ENCODE measurements at places on chromosomes 4 and X.

DNA sequence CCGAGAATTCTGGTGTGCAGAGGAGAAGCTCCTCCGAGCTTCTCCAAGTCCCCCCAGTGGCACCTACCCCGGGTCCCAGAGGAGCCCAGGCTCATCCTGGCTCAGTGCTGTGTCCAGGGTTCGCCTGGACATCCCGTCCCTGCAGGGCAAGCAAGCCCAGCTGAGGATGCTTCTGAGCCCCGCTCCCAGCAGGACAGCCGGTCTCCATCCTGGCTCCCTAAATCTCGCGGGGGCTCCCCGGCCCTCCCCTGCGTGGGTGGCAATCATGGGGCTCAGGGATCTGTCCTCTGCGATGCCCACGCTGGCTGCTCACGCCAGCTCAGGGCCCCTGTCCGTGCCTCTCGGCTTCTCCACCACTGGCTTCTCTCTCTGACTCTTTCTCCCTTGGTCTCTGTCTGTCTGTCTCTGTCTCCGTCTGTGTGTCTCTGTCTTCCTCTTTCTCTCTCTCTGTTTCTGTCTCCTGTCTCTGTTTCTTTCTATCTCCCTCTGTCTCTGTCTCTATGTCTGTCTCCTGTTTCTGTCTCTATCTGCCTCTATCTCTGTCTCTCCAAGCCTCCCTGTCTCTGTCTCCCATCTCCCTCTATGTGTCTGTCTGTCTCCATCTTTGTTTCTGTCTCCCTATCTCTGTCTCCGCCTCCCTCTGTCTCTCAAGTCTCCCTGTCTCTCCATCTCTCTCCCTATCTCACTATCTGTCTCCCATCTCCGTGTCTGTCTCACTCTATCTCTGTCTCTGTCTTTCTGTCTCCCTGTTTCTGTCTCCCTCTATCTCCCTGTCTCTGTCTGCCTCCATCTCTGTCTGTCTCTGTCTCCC, 27.8 kb upstream of the SLC25A6 start:
- no peak for DNase-seq

GRCh38 chr4:86586160-86586572, 7.9 kb upstream of the PTPN13 start:
- no peak for DNase-seq

- DNase-seq: no peak
Observed at GRCh38 chr4:154732669-154733068, 11.1 kb upstream of the LRAT start.

DNA sequence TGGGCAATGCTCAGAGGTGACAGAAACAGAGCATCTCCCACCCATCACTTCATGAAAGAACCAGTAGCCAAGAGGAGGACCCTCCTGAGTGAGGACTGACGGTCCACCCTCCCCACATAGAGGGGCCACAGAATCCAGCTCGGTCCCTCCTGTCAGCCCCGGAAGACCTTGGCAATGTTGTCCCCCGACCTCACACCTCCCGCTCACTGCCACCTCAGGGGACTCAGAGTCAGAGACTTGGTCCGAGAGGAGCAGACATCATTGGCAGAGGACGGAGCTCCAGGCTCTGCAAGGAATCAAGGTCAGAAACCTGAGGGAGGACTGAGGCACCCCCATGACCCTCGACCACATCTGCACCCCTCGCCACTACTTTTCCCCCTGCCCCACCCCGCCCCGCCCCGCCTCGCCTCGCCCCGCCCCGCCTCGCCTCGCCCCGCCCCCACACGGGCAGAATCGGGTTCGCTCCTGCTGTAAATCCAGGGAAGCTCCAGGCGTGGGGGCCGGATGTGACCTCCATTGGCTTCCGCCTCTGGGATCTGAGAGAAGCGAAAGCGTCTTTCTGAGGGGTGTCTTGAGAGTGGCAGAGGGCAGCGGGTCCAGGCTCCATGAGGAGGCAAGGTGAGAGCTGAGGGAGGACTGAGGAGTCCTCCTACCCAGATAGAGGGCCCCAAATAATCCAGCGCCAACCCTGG, at the start of gene MAGEA11:
Gene MAGEA11 (plus strand): TSS at position 516 of the 692 bp plus-strand sequence. CDS start 1,100 bp downstream, outside the sequence.
- DNase-seq: no peak

GRCh38 chr4:151921811-151922210, 161.0 kb upstream of the GATB start:
- DNase-seq: no peak

- DNase-seq: no peak
Observed at GRCh38 chr4:97500423-97500822, 642.9 kb downstream of the STPG2 start.

GRCh38 chr4:130573742-130574141, 1477.8 kb downstream of the C4orf33 start:
- DNase-seq: no peak

DNA sequence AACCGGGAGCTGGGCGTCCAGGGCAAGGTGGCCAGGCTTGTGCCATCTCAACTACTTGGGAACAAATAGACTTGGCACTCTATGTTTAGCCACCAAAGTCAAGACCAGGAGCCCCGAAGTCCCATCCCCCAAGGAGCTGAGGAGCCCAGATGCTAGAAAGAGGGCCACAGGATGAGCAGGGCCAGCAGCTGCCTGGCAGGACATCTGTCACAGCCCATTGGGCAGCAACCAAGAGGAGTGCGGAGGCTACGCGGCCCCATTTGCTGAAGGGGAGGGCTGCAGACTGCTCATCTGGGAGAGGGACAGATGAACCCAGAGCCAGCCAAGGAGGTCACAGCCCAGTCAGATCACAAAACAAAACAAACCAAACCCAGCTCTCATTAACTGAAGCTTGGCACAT, 22.9 kb upstream of the SOWAHD start:
- no peak for DNase-seq

- DNase-seq: no peak
Observed at GRCh38 chr4:10094841-10095240, 21.8 kb downstream of the WDR1 start.

DNA sequence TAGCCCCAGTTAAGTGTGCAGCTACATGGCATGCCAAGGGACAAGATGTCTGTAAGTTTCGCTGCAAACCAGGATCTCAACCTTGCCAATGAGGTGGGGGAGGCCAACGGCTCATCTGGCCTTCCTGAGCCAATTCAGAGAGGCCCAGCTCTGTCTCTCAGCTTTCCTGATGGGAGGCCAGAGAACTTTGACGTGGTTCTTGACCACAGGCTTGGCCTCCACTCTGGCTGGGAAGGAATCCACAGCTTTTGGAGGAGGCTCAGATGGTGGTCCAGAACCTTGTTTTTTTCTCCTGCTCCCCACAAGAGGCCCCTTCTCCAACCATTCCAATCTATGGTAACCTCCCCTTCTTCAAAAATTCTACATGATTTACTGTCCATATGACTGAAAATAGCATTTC, 9.8 kb downstream of the CAPN6 start:
- DNase-seq: no peak

- no peak for DNase-seq
Observed at GRCh38 chrX:34909151-34909550, 33.4 kb upstream of the FAM47B start.

GRCh38 chr4:15953625-15954024, 9.3 kb downstream of the FGFBP2 start:
- DNase-seq: no peak

DNA sequence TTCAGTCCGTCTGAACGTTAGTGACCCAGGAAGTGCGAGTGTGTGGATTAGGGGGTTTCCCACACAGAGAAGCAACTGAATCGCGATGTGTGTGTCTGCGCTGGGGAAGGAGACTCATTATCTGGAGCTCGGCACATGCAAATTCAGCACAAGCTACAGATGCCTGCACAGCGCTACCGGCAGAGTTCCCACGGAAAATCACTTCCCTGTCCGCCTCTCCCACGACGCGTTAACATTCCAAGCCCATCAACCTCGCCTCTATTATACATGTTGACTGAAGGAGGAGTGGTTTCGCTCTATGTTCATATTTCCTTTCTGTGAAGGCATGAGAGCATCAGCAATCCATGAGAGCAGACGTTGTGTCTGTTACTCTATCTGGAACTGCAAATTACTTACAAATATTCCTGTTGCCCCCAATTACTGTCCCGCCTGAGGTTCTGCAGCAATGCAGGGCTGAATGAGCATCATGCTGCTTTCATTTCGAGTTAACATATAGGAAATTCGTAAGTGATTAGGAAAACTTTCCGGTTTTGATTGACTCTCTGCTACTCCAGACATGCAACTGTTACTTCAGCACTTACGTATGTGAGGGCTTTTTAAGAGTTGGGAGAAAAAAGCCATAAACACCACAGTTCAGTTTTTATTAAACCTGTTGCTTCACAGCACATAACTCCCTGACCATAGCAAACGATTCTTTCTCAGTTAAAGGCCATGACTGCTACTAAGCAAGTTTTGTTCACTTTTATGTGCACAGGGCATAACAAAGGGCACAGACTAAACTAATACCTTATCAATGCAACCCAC, 15.0 kb upstream of the MTNR1A start:
- no peak for DNase-seq

DNA sequence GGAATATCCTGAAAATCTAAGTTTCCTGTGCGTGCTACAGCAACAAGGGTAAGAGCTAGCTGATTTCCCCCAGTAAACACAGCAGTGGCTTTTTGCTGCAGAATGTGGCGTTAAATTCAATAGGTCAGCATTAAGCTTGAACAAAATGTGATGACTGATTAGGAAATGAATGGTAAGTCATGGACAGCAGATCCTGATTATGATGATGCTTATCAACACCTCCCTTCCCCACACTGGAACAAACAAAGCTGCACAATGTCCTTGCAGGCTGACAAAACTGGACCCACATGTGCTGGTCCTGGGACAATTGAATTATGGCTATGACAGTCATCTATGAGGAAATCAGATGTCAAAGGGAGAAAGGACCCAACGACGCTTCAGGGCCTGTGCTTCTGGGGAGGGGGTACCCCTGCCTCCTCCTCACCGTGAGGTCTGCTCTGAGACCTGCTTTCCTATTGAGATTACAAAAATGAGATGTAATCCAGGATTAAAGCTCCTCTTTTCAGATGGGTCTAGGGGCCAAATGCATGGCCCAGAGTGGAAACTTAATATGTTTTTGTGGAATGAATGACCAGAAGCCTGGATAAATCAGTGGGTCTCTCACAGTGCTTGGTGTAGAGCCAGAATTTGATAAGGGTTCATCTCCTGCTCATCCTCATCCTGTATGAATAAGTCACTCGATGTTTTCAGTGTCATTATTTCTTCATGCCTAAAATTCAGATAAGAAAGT, 32.0 kb upstream of the BOD1L1 start:
- no peak for DNase-seq

DNA sequence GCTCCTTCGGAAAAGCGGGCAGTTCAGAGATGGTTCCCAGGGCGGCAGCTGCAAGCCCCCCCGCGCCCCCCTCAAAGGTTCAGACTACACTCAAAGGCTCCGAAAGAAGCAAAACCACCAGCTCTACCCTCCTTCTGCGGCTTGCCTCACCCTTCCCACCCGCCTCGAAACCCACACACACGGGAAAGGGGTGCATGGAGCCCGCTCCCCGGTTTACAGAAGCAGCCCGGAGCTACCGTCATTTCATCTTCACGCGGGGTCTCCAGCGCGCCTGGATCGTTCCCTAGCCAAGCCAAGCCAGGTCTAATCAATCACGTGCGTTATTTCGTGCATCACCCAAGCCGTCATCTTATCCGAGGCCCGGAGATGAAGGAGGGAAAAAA, 1.2 kb downstream of the NLGN4X start:
- no peak for DNase-seq

DNA sequence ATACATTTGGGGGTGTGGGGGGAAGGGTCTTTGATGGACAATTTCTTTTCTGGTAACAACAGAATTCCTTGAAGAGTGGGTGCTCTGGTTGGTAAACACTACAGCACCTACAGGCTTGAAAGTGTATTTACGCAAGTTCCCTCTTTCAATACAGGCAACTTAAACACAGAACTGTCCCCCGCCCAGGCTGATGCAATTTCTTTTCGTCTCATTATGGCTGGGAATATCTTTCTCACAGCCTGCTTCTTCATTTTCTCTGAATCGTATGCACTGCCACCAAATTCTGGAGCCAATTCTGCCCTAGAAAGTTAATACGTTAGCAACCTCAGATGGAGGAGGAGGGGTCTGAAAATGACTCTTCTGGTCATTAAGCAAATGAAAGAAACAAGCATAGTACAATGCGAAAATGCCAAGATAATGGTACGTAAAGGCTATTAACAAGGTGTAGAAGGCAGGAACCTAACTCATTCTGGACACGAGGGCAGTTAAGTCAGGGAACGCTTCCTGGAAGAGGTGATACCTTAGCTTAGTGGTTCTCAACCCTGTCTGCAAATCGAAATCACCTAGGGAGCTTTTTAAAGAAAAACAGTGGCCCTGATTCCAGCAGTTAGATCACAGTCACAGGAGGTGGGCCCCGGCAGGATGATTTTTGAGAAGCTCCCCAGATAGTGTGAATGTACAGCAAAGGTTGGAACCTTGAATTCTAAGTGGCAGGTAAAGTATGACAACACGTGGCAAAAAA, 1.0 kb downstream of the AGA start:
- no peak for DNase-seq

DNA sequence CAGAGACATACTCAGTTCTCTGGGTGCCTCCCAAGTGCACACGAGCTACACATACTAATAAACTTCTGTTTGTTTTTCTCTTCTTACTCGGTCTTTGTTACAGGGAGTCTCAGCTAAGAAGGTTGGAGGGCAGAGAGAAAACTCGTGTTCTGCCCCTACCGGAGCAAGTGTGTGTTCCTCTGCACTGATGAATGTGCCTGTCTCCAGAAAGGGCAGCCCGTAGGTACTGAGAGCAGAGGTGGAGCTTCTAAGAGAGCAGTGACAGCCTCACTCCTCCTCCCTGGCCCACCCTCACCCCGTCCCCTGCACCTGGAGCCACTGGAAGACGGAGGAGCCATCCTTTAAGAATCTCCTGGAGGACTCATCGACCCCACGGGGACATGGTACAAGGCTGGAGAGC, 67.6 kb downstream of the MTNR1A start:
- DNase-seq: no peak

DNA sequence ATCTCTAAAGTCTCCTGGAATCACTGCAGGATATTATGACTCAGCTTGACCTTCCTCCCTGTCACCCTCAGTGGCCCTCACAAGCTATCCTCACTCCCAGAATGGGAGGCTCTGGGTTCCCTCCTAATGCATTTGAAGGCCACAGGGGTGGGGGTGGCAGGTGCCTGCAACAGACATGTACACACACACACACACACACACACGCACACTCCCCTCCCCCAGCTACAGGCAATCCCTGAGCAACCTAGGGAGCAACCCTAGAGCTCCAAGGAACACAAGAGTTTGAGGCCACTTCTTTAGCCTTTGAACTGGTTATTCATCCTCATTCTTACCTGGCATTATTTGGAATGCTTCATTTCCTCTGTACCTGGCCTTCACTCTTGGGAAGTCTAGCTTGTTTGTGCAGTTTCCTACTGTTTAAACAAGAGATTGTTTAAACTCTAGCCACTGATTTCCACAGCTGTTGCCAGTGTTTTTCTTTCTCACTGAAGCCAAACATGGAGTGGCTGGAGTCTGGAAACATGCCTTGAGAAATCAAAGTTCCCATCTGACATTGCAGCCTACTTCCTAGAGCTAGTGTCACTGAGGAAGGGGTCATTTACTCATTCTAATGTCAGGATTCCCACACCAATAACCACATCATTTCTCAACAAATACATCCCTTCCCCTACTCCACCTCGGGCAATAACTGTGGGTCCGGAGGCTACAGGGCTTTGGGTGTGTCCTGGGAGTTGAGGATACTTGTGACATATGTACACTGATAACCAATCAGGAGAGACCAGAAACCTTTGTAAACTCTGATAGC, 37.7 kb downstream of the MAOA start:
- no peak for DNase-seq

GRCh38 chrX:22800806-22801205, 199.0 kb upstream of the DDX53 start:
- DNase-seq: no peak

GRCh38 chr4:26885912-26886274, 25.3 kb downstream of the STIM2 start:
- DNase-seq: peak; percentile 85

- DNase-seq: no peak
Observed at GRCh38 chr4:16991450-16991849, 93.0 kb upstream of the LDB2 start.

GRCh38 chrX:24276015-24276414, 37.9 kb downstream of the SUPT20HL2 start:
- no peak for DNase-seq

All from T-helper 1 cell (primary cell).